Activated naive CD4-positive, alpha-beta T cell (primary cell): ENCODE measurements at places on chromosomes 12 and 14.

GRCh38 chr14:74148705-74149104 is 63.9 kb downstream of the LIN52 start:
- no peak for DNase-seq

DNA sequence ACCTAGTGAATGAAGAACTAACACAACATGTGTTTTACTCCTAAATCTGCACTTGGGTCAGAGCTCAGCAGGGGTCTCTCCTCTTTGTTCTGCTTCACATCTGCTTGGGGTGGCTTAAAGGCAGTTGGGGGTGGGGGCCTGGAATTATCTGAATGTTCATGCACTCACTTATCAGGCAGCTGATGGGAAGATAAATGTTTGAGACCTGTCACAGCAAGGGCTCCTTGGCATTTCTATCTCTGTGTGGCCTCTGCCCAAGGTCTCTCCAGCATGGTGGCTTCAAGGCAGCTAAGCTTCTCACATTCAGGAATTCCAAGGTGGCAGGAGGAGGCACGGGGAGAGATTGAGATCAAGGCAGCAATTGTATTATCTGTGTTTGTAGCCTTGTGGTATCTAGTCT is 6.4 kb upstream of the HMGA2 start:
- no peak for DNase-seq

GRCh38 chr14:55691659-55692058 is 111.7 kb downstream of the KTN1 start:
- no peak for DNase-seq

GRCh38 chr14:77040741-77041653 is 12.5 kb upstream of the IRF2BPL start:
- no peak for DNase-seq

- no peak for DNase-seq
Measured at GRCh38 chr14:79480212-79480611, 731.1 kb downstream of the DIO2 start.

DNA sequence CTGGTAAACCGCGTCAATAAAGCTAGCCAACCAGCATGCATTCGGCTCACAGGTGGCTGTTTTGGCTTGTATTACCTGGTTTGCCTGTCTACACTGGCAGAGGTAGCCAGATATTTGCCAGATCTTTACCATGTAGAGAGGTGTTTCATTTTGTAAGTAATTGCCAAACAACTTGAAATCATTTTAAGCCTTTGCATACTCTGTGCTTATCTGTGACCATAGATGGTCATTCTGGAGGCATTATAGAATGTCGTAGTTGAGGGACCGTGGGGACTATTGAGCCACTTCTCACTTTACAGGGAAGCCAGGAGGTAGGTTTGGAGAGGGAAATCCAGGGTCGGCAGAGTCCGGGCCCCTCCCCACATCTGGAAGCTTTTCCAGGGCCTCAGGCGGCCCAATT is 5.9 kb downstream of the ADGRD1 start:
- DNase-seq: no peak

DNA sequence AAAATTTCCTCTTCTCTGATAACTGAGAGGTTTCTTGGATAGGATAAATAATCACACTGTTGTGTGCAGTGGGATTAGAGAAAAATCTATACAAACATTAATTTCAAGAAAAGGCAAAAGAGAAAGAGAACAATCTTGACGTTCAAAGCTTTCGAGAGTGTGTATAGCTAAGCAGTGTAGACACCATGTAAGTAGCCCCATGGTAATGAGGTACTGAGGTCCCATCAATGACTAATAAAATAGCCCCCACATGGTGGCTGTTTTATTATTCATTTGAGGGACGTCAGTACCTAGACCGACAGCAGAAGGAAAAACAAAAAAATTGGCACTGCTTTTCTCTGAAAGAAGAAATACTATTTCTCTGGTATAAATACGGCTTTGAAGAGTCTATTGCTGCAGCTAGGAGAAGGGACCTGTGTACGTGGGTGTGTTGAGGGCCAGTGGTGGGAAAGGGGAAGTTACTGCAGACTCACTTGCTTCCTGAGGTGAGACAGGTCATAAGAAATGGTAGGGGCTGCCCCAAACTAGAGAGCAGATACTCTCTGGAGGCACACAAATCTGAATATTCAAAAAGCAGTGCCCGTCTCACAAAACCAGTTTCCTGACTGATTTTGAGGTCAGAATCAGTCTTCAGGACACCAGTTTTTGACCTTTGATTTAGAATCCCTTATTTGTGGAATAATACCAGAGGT is 339.8 kb downstream of the EMP1 start:
- DNase-seq: no peak

DNA sequence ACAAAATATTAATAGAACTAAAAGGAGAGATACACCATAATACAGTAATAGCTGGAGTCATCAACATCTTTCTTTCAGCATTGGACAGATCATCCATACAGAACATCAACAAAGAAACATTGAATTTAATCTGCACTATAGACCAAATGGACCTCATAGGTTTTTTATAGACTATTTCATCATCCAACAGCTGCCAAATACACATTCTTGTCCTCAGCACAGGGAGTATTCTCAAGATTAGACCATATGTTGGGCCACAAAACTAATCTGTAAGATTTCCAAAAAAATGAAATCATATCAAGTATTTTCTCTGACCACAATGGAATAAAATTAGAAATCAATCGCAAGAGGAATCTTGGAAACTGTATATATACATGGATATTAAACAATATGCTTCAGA is 86.9 kb downstream of the FSCB start:
- no peak for DNase-seq

GRCh38 chr12:59803735-59804134 is 207.9 kb downstream of the SLC16A7 start:
- no peak for DNase-seq

GRCh38 chr12:21638054-21638891 is 19.4 kb downstream of the LDHB start:
- no peak for DNase-seq

- DNase-seq: no peak
Measured at GRCh38 chr12:23729359-23729758, 220.1 kb downstream of the SOX5 start.

GRCh38 chr12:83185241-83185640 is 498.5 kb downstream of the TMTC2 start:
- no peak for DNase-seq

GRCh38 chr12:26097046-26097878 is 27.6 kb downstream of the BHLHE41 start:
- peak; percentile 3 for DNase-seq

GRCh38 chr12:32650508-32650907 is 28.6 kb upstream of the DNM1L start:
- DNase-seq: no peak

- DNase-seq: no peak
Measured at GRCh38 chr14:85762526-85762925, 232.6 kb downstream of the FLRT2 start.

GRCh38 chr14:21098076-21098891 is at the start of gene ZNF219:
TSS of gene ZNF219 (minus strand) at chr14:21098655. CDS start at chr14:21093591, 5,064 bp downstream.
- DNase-seq: peak; percentile 37

DNA sequence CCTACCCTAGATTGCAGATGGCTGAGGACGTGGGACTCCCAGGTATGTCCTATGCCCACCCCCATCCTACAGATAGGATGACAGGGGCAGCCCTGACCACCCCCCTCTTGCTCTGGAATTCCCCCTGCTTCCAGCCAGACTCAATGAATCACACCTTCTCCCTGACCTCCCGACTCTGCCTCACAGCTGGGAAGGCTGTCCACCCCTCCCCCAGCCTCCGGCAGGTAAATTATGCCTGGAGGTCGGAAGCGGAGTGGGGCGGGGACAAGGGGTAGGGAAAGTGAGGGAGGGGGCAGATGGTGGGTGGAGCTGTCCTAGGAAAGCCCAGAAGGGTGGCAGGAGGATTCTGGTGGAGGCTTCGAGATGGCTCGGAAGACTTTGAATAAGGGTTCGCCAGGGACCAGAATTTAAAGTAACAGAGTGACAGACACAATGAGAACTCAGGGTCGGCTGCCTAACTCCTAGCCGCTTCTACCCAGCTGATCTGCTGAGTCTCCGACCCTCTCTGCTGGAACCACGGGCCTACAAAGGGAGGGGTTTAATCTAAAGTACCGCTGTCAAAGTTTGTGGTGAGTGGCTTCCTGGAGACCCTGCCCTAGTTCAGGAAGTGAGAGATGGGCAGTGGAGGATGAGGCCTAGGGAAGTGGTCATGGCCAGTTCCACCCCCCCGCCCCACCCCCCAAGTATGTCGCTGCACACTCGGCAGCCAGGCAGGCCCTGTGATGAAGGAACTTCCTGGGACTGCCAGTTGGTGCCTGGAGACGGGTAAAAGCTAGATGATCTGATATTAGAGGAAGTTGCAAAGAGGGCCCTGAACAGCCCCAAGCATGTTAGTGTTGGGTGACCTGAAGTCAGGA is 4.2 kb downstream of the PLEKHG3 start:
- DNase-seq: peak; percentile 20
